H1 (cell line): ENCODE measurements at places on chromosomes 3 and 15. TPM values are rescaled to one million over a fixed set of nuclear protein-coding genes. Genes with fewer than 3 reads are reported as not detected.

The CCDC54 gene
- total RNA-seq: not detected in 2 replicates

The TMC3 gene
- total RNA-seq: not detected in 2 replicates

The SIAH2 gene
- 21.8 and 23.9 TPM in 2 replicates for total RNA-seq

The ACAN gene
- total RNA-seq: 0.67 and 0.71 TPM in 2 replicates

The ALG1L2 gene
- 1.2 and 1.7 TPM in 2 replicates for total RNA-seq

The CPA3 gene
- total RNA-seq: not detected in 2 replicates

The TEX55 gene
- not detected in 2 replicates for total RNA-seq

The GUCA1C gene
- total RNA-seq: not detected in 2 replicates

The KLF15 gene
- 17.4 and 19.5 TPM in 2 replicates for total RNA-seq

The GOLGA6A gene
- 0.80 and 3.3 TPM in 2 replicates for total RNA-seq

The PLSCR5 gene
- total RNA-seq: not detected in 2 replicates

The MFGE8 gene
- total RNA-seq: 1,211 and 1,237 TPM in 2 replicates

The HCLS1 gene
- total RNA-seq: 0.86 and 1.3 TPM in 2 replicates

The SEC62 gene
- 67.8 and 68.1 TPM in 2 replicates for total RNA-seq

The LMAN1L gene
- total RNA-seq: not detected in 2 replicates

The TIMP4 gene
- 7.5 and 8.7 TPM in 2 replicates for total RNA-seq

The SEMA4B gene
- total RNA-seq: 42.7 and 43.6 TPM in 2 replicates

The PIERCE2 gene
- total RNA-seq: 1.4 and 2.7 TPM in 2 replicates

The CYP8B1 gene
- not detected in 2 replicates for total RNA-seq

The RAB6B gene
- total RNA-seq: 15.6 and 16.8 TPM in 2 replicates

The CISH gene
- total RNA-seq: 1.9 and 3.1 TPM in 2 replicates

The CDV3 gene
- total RNA-seq: 149 and 163 TPM in 2 replicates

The CHCHD6 gene
- 36.3 and 37.6 TPM in 2 replicates for total RNA-seq

The CD86 gene
- 0.30 and 0.40 TPM in 2 replicates for total RNA-seq

The ZNF620 gene
- 20.2 and 21.4 TPM in 2 replicates for total RNA-seq

The NLGN1 gene
- 14.0 and 14.8 TPM in 2 replicates for total RNA-seq

The PRR20G gene
- not detected in 2 replicates for total RNA-seq

The PYGO1 gene
- 1.1 and 1.3 TPM in 2 replicates for total RNA-seq

The ERICH6 gene
- not detected in 2 replicates for total RNA-seq

The SRGAP3 gene
- total RNA-seq: 9.4 and 11.4 TPM in 2 replicates

The DPPA2 gene
- 11.2 and 12.6 TPM in 2 replicates for total RNA-seq

The ZNF197 gene
- total RNA-seq: 16.1 and 16.8 TPM in 2 replicates

The PLEKHO2 gene
- total RNA-seq: 20.1 and 20.3 TPM in 2 replicates

The FAIM gene
- 6.8 and 7.1 TPM in 2 replicates for total RNA-seq

The GLDN gene
- 0.44 and 0.50 TPM in 2 replicates for total RNA-seq

The UROC1 gene
- not detected in 2 replicates for total RNA-seq

The CDCP1 gene
- 21.2 and 23.3 TPM in 2 replicates for total RNA-seq

The CRABP1 gene
- 385 and 388 TPM in 2 replicates for total RNA-seq

The LRRIQ4 gene
- not detected in 2 replicates for total RNA-seq

The PSMD6 gene
- total RNA-seq: 99.6 and 104 TPM in 2 replicates

The IL5RA gene
- total RNA-seq: not detected in 2 replicates

The PLA1A gene
- total RNA-seq: not detected in 2 replicates

The ANKRD63 gene
- total RNA-seq: 0.26 TPM in 1 of 2 replicates, not detected in the other

The FAM81A gene
- 2.0 and 3.0 TPM in 2 replicates for total RNA-seq

The CRYGS gene
- total RNA-seq: 0.90 and 1.8 TPM in 2 replicates
